ENCODE measurements at places on chromosomes 7 and 10.

- DNase-seq, result no peak
Observed at GRCh38 chr7:23315366-23315765, 16.2 kb downstream of the MALSU1 start.

DNA sequence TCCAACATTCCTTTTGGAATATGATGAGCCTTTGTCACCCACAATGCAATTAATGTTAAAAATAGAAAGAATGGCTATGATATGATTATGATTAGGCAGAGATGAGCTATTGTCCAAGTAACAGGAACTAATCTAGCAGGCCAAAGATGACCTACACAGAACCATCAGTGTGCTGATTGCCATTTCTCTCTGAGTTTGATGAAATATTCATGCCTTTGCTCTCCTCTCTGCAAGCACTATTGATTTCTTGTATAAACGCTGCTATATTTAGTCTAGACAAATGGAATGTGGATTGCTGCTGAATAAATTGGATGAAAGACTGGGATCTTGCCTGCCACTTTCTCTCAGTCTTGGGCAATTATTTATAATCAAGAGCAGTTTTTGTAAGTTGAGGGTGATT is 85.4 kb downstream of the HDAC9 start:
- DNase-seq, result no peak

GRCh38 chr7:131288450-131288849 is 39.2 kb upstream of the MKLN1 start:
- no peak for DNase-seq

DNA sequence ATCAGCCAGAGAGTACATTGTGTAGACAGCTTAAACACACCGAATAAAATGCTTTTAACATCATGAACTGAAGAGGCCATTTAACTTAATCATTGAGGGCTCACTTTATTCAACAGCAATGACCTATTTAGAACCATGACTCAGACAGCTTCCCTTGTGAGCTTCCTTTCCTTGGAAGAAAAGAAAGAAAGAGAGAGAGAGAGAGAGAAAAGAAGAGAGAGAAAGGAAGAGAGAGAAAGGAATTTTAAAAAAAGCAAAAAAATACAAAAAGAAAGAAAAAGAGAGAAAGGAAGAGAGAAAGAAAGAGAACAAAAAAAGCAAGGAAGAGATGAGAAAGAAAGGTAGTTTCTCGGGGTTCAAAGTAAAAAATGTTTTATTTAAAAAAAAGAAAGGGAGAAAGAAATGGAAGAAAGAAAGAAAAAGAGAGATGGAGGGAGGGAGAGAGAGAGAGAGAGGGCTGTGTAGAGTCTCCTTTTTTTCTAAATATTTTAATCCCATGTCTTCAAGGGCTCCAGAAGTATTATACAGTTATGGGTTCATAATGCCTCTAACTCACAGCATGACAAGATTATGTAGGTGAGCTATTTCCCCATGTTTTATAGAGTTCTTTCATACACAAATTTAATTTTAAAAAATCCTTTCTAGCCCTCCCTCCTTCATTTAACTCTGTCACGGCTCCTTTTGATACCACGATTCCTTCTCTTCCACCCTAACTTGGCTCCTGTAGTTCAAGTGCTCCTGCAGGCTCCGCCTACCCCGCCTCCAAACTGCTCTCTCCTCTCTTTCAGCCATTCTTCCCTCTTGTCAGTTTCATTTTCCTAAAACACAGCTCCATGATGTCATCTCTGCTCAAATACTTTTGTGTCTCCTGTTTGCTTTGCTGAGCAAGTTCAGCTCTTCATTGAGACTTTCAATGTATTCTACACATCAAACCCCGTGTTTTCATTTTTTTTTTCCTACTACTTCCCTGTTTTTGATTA is 85.5 kb downstream of the PRTFDC1 start:
- DNase-seq, result no peak

GRCh38 chr10:58994226-58995057 is 182.0 kb upstream of the PHYHIPL start:
- no peak for DNase-seq
